ENCODE measurements at places on chromosomes 5 and 9.

GRCh38 chr5:174252121-174252520, 206.6 kb downstream of the NSG2 start:
- DNase-seq: no peak

GRCh38 chr5:33432656-33433055, 8.1 kb upstream of the TARS1 start:
- no peak for DNase-seq

DNA sequence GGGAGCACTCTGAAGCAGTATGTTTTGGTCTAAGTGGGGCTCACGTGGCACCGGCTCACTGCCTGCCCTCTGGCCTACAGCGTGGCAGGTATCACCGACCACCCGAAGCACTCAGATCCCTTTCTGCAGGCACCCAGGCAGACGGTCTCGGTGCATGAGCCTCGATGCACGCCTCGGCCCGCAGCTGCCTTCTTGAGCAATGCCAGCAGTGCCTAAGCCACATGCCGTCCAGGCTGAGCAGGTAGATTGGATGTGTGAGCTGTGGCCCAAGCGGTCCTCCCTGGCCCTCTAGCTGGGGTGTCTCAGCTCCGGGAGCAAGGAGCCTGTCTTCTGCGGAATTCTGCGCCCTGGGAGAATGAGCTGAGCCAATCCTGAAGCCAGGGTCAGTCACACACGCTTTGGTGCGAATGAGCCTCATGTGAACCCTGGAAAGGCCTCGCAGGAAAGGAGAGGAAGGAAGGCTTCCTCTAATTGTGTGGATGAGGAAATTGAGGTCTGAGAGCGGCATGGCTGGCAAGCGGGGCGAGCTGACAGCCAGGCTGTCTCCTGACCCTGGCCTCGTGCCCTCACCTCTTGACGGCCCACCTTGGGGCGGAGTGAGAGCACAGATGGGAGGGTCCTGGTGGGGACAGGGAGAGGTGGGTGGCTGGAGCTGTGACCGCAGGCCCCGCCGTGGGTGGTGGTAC, 14.4 kb downstream of the RXRA start:
- no peak for DNase-seq

- no peak for DNase-seq
Observed at GRCh38 chr5:109468288-109468676, 58.5 kb upstream of the PJA2 start.

- no peak for DNase-seq
Observed at GRCh38 chr9:38423973-38424843, at the start of gene IGFBPL1. IGFBPL1 (minus strand) TSS chr9:38424454; CDS start chr9:38424424, 30 bp downstream.

- no peak for DNase-seq
Observed at GRCh38 chr5:38589629-38590028, 33.2 kb upstream of the LIFR start.
